ENCODE measurements at places on chromosomes 12 and 14. TPM values are rescaled to one million over a fixed set of nuclear protein-coding genes. Genes with fewer than 3 reads are reported as not detected.

The SOAT2 gene
- not detected for total RNA-seq

The MAGOHB gene
- 21.7 TPM for total RNA-seq

The RAN gene
- 351 TPM for total RNA-seq

The DLGAP5 gene
- total RNA-seq, result 4.4 TPM

The B4GALNT3 gene
- total RNA-seq, result 5.1 TPM

The LRRIQ1 gene
- 2.3 TPM for total RNA-seq

The ASB2 gene
- total RNA-seq, result 7.4 TPM

Measured in kidney epithelial cell (primary cell).